Activated CD4-positive, alpha-beta T cell treated with anti-CD3 and anti-CD28 coated beads, Interleukin-2, amount 50 U/mL, for 4 hours (primary cell): ENCODE measurements at places on chromosomes 2 and 18.

- DNase-seq = no peak
These were observed 14.9 kb downstream of the KIAA1328 start for GRCh38 chr18:36843784-36844183.

- no peak for DNase-seq
These were observed 39.2 kb downstream of the WDR33 start for GRCh38 chr2:127771756-127772155.

GRCh38 chr18:26656944-26657536 lies 108.7 kb upstream of the KCTD1 start:
- no peak for DNase-seq

DNA sequence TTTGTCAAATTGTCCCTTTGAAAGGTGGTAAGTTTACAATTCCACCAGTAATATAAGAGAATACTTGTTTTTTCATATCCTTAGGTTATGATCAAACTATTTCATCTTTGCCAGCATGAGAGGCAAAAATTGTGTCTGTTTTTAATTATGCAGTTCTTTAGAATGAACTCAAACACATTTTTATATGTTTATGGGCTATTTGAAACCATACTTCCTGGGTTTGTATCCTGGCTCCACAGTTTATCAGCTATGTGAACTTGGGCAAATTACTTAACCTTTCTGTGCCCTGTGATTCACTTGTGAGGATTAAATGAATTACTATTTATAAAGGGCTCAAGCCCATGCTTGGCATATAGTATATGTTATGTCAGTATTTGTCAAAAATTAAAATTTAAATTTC lies 109.4 kb downstream of the TANC1 start:
- no peak for DNase-seq

- DNase-seq = no peak
These were observed 140.4 kb downstream of the MYO1B start for GRCh38 chr2:191385416-191386160.

DNA sequence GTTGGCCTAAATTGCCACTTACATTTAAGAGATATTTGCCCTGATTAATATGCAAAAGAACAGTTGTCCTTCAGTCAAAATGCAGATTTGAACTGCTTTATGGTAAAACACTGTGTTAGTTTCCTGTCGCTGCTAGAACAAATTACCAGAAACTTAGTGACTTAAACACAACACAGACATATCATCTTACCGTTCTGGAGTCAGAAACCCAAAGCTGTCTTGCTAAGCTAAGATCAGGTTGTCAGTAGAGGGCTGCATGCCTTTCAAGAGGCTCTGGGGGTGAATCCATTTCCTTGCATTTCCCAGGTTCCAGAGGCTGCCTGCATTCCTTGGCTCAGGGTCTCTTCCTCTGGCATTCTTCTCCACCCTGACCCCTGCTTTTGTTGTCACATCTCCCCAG lies 149.5 kb downstream of the FAM161A start:
- no peak for DNase-seq

DNA sequence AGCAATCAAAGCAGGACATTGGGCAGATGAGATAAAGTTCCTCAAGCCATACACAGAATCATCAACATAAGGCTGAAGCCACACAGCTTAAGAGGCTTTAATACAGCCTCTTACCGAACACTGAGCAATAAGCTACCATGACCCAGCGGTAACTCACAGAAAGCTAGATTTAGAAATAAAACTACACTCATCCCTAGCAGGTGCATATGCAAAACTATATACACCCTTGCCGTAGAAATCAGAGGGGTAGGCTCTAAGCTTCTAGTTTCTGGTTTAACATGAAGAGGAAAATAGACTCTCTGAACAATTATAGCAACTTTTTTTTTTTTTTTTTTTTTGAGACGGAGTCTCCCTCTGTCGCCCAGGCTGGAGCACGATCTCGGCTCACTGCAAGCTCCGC lies 428.8 kb upstream of the FIGN start:
- no peak for DNase-seq

DNA sequence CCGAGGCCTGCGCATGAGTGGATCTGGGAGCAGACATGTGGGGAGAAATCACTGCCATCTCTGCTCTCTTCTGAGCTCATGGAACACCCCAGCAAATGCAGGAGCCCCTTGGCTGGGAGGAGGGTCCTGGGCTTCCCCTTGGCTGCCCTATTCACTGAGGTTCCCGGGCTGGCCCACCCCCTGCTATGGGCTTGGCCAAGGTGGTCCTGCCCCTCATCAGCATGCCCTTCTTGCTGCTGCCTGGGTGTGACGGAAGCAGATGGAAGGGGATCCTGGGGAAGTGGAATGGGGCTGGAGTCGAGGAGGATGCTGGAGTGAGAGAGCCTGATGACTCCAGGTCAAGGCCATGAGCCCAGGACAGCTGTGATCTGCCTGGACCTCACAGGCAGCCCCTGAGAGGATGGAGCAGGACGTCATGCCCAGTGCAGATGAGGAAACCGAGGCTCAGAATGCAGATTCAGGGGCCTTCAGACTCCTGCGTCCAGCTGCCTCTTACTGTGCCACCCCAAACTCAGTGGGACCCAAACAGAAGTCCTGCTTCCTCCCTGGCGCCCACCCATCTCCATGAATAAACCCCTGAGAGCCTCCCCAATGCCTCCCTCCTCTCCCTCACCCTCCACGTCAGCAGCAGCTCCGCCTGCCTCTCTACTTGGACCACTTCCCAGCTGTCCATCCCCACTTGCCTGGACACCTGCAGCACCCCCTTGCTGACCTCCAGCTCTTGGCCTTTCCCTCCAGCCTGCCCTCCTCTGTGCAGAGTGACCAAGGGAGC lies 4.0 kb downstream of the SNED1 start:
- no peak for DNase-seq

- no peak for DNase-seq
These were observed 495.6 kb upstream of the ZEB2 start for GRCh38 chr2:145015561-145015960.

DNA sequence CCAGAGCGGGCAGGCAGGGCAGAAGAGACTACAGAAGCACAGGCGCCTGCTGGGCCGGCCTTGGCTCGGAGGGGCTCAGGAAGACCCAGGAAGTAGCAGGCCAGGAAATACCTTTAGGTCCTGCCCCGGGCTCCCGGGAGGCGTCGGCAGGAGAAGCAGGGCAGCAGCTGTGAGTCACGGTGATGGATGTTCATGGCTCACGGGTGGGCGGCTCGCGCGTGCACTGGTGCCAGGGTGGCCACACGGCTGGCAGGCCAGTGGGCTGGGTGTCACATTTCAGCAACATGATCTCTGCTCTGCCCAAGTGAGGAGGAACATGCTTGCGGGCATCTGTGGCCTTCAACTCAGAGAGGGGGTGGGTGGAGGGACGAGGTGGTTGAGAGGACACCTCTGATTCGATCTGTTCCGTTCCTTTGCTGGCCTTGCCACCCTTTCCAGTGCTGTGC lies 139.3 kb downstream of the KLHL29 start:
- no peak for DNase-seq
